ENCODE measurements at places on chromosomes 3 and 15.

- DNase-seq = no peak
Observed at GRCh38 chr3:183845090-183845489, 19.7 kb upstream of the MAP6D1 start.

- no peak for DNase-seq
Observed at GRCh38 chr3:194672876-194673275, 885 bp upstream of the LSG1 start.

DNA sequence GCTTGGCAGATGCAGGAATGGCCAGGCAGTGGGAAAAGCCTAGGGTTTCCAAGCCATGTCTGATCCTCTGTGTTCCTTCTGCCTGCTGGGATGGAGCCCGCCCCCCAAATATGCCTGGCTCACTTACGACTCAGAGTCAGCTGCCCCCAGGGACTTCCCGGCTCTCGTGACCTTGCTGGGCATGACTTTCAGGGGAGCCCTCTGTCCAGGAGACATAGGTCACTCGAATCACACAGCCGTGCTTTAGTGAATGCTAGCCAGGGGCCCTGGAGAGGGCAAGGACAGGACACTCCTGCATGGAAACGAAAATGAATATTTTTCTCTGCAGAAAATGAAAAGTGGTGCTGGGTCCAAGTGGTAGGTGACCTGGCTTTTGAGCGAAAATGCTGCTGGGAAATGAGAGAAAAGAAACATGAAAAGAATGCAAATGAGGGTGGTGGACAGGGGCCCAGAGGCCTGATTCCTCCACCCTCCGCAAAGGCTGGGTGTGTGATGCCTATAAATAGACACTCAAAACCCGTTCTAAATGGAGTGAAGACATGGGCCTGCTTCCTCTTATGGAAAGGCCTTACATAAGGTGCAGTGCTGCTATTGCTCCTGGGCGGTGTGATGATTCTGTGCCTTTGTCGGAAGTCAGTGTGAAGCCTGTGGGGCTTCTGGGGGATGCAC, 107.4 kb downstream of the APBA2 start:
- no peak for DNase-seq

DNA sequence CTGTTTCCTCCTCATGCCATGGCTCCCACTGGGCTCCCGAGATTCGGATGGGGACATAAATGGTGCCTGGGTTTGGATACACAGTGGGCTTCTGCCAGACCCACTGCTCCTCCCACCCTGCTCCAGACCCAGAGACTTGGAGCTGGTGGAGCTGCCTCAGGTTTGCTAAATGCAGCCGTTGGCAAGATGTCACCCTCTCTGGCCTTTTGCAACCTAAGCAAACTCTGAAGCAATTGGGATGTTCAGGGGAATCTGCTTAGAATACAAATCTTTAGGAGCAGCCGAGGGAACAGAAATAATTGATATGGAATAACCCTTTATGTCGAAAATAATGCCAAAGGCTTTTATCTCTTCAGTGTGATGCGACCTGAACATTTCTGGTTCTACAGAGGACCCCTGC, 33.4 kb downstream of the PRICKLE2 start:
- DNase-seq = no peak

GRCh38 chr3:42701371-42702065, 1.1 kb downstream of the HHATL start:
- peak; percentile 55 for DNase-seq

GRCh38 chr3:184040010-184040409, 8.5 kb downstream of the HTR3D start:
- DNase-seq = no peak

DNA sequence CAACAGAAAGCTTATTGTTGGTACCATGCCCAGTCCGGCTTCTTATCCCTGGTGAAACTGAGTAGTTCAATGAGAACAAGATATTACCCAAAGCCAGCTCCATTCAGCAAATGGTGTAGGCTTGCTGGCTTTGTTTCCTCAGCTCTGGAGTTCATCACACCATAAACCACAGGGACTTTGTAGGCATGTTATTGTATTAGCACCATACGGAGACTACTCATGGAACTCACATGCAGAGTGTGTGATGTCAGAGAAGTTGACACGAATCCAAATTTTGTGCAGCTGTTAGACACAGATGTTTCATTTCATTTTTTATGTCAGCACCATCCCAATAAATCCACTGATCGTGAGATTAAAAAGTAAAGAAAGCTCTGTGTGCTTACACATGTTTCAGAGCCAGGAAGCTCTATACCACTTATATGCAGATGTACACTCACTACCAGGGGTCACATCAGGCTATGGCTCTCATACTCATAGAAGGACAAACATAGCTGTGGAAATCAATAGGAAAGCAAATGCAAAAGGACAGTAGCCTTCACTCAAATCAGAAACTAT, 63.4 kb upstream of the LEKR1 start:
- no peak for DNase-seq

- DNase-seq = no peak
Observed at GRCh38 chr3:136196064-136196400, at the start of gene MSL2. Gene MSL2, minus strand, starts transcription at chr3:136196335. Its CDS starts 1,222 bp downstream, at chr3:136195113.

GRCh38 chr15:22945071-22945470, 35.1 kb downstream of the CYFIP1 start:
- no peak for DNase-seq

Measured in stimulated activated CD4-positive, alpha-beta T cell treated with anti-CD3 and anti-CD28 coated beads, Interleukin-4, amount 100 ng/mL, for 1 hour (primary cell).